ENCODE measurements at places on chromosomes 12 and 14.
A peak's percentile ranks its signal among the peaks of the same experiment; 100 is the strongest.

DNA sequence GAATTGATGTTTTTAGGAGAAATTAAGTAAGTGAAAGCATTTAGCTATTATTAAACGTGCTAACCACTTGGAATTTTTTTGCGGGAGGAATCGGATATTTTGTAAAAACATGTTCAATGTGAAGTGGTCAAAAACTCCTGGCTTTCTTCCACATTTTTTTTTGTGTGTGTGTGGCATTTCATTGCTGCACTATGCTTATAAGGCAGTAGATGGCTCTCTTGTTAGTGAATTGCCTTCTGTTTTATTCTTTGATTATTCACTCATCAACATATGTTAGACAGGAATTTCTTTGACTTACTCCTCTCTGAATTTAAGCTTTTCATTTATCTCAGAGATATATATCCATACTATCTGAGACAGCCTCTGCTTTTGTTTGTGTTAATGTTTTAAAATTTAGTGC is 71.3 kb downstream of the DERA start:
- no peak for DNase-seq

DNA sequence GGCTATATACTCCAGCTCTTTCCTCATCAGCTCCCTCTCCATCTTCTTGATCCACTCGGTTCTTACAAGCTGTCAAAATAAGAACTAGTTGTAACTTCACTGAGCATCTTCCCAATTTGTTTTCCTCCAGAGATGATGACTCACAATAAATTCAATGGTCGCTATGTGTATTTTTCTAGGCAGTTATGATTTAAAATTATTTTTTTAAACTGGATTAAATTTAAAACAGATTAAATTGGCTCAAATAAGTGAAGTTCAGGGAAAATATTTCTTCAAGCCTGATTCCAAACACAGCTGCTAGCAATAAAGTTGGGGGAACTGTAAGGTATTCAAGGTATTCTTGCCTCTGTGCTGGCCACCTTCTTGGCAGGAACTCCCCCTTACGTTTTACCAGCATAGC is 717.7 kb upstream of the USP15 start:
- DNase-seq = no peak

DNA sequence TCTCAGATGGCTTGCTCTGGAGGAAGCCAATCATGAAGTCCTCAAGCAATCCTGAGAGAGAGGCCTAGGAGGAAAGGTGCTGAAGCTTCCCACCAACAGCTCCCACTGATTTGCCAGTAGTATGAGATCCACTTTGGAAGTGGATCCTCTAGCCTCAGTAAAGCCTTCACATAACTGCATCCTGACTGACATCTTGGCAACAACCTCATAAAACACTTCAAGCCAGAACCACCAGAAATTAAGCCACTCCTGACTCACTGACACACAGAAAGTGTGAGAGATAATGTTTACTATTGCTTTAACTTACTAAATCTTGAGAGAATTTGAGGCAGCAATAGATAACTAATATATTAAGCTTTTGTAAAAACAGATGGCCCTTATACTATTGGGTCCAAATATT is 11.7 kb upstream of the TMX1 start:
- no peak for DNase-seq

GRCh38 chr12:4293966-4294505 is 20.5 kb downstream of the CCND2 start:
- DNase-seq = no peak

GRCh38 chr12:6200256-6201212 is at the start of gene CD9:
Gene CD9, plus strand, starts transcription at chr12:6200400. Its CDS starts 100 bp downstream, at chr12:6200500.
- peak; percentile 23 for DNase-seq

Measured in activated CD8-positive, alpha-beta memory T cell treated with anti-CD3 and anti-CD28 coated beads for 1 hour (primary cell).